ENCODE measurements at places on chromosomes 7 and 10.

DNA sequence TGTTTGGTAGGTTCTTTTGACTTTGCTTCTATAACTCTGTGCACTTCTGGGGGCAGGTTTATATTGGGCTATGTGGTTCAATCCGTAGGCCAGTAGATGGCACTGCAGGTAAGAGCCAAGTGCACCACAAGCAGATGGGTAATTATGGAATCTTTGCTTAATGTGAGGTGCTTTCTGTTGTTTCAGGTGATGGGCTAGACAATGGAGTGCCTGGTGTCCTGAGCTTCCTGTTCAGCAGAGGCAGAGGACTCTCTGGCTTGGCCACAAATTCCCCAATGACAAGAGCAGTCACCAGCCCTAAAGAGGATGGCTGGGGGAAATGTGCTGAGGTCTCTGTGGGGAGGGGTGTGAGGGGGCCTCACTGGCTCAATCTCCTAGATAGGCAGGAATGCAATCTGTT is 455.0 kb downstream of the CCSER2 start:
- no peak for DNase-seq

DNA sequence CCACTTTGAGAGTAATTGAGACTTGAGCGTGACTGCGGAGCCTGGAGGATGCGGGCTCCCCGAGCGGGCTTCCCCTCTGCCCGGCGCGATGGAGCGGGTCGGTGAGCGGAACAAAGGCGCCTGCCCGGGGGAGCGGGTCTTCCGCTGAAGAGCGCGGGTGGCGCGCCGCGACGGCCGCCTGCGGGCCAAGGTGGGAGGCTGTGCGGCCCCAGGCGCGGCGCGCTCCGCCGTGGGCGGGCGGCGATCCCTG is at the start of gene GALNT17:
TSS of gene GALNT17 (plus strand) at position 18 of the 250 bp plus-strand sequence.
- no peak for DNase-seq

DNA sequence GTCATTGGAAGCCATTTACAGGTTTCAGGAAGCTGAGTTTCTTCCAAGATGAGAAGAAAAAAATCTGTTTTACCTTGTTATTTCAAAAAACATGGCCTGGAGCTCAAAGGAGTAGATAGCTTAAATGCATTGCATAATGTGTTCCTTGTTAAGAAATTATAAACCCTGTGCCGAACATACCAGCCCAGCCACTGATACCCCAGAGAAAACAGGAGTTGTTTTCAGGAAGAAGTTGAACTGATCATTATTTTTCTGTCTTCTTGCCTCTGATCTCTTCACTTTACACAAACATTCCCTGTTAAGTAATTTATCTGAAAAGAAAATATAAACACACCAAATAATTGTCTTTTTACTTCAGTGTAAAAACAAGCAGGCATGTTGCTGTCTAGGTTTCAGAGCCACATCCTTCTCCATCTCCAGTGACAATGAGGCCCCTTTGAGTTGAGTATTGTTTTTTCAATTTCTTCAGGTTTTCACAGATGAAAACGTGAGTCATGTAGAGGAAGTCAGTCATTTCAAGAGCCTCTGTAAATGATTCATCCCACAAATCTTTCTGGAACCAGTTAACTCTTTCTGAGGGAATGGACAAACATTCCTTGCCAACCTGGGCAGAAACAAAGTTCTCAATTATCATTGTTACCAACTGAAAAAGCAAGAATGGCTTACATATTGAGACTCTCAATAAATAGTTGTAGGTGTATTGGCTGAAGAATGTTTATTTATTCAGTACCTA is 244.2 kb downstream of the IPMK start:
- DNase-seq: peak; percentile 81

DNA sequence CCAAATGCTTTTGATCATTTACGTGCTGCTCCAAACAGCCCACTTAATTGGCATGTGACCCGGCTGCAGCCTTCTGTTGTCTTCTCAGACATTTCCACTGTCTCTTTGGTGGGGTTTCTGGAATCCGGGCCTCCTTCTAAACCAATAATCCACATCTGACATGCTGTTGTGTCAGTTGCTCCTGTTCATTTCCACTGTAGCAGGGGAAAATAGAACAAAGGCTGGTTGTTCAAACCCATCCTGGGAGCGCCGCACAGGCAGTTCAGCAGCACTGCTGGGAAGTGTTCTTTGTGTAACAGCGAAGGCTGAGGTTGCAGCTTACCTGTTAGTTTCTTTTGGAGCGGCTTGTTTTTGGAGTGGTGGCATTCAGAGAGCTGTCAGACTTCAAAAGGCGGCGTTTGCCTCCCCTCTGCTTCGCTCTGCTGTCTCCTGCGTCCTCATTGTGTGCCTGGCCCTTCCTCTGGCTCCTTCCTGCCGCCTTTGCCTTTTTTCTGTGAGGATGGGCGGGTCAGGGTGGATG is 149.4 kb downstream of the SNX10 start:
- no peak for DNase-seq

DNA sequence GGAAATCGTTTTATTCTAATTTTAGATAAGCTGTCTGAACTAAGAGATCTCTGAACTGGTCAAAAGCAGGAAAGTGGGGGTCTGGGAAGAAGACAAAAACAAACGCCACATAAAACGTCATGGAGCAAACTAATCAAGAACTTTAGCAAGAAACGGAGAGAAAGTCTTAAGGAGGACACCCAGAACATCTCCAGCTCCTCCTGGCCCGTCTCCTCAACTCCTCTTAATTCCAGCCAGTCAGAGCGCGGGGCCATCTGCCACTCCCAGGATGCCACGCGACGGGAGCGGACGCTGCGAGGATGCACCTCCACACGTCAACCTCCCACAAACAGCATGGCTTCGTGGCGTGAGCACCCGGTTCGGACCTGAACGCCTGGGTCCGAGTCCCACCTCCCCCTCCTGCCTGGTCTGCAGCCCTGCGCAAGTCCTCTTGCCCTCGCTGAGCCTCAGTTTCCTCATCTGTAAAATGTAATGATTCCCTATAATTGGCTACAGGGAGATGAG is 598 bp downstream of the MMS19 start:
- no peak for DNase-seq

GRCh38 chr7:84847790-84848189 is 339.1 kb downstream of the SEMA3D start:
- no peak for DNase-seq

- DNase-seq: peak; percentile 68
Observed at GRCh38 chr10:83612050-83612449, 527.3 kb upstream of the GHITM start.

- no peak for DNase-seq
Observed at GRCh38 chr7:138170959-138171703, 94.9 kb downstream of the AKR1D1 start.

GRCh38 chr7:2261611-2262010 is 19.6 kb downstream of the NUDT1 start:
- no peak for DNase-seq

DNA sequence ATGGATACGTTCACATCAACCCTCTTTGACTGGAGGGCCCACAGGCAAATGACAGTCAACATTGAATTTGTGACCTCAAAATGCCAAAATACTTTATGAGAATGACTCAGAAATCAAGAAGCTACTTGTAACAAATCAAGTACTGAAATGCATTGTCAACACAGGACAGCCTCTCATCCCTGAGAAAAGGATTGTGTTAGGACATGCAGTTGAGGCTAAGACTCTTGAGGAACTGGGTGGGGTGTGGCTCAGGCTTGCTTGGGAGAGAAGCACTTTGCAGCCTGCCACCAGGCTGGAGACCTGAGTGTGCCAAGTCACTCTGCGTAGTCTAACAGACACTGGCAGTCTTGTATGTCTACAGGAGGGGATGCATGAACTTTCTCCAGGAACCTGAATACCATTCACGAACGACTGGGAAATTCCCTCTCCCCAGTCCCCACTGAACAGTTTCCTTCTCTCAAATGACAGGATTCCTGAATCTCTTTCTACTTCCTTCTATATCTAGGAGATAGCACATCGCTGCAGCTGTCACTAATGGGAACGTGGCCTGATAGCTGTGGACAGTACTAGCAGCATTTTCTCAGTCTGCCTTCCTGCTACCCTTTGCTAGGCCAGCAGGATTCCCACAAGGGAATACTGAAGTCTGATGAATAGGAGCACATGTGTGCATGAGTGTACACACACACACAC is 3.3 kb upstream of the SMO start:
- DNase-seq: no peak

GRCh38 chr10:57014758-57015157 is 653.7 kb upstream of the ZWINT start:
- DNase-seq: no peak

- DNase-seq: no peak
Observed at GRCh38 chr7:117068511-117069145, 115.3 kb downstream of the ST7 start.

- no peak for DNase-seq
Observed at GRCh38 chr10:49117376-49118070, 2.2 kb upstream of the VSTM4 start.

GRCh38 chr7:65731562-65732035 is 141.3 kb upstream of the VKORC1L1 start:
- DNase-seq: no peak

- no peak for DNase-seq
Observed at GRCh38 chr10:110162741-110163145, 44.7 kb upstream of the MXI1 start.

DNA sequence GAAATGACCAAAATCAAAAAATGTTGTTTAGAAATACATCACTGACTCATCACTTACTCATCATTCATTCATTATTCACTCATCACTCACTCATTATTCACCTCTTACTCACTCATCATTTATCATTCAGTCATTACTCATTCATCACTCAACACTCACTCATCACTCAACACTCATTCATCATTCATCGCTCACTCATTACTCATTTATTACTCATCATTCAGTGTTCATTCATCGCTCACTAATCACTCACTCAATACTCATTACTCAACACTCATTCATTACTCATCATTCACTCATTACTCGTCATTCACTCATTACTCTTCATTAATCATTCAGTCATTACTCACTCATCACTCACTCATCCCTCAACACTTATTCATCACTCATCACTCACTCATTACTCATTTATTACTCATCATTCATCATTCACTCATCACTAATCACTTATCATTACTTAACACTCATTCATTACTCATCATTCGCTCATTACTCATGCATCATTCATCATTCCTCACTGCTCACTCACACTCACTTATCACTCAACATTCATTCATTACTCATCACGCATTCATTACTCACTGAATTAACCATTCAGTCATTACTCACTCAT is 238.5 kb downstream of the ADARB2 start:
- DNase-seq: no peak

GRCh38 chr7:138001529-138002095 is at the start of gene CREB3L2:
TSS of gene CREB3L2 (minus strand) at chr7:138002086. CDS start at chr7:138001705, 381 bp downstream.
- DNase-seq: no peak

Measured in non-pigmented ciliary epithelial cell (primary cell).